ENCODE measurements at places on chromosomes 12 and 14.

- no peak for DNase-seq
Measured at GRCh38 chr12:100489251-100489820, 15.7 kb downstream of the NR1H4 start.

GRCh38 chr14:63398952-63399351 is 80.2 kb upstream of the GPHB5 start:
- no peak for DNase-seq

DNA sequence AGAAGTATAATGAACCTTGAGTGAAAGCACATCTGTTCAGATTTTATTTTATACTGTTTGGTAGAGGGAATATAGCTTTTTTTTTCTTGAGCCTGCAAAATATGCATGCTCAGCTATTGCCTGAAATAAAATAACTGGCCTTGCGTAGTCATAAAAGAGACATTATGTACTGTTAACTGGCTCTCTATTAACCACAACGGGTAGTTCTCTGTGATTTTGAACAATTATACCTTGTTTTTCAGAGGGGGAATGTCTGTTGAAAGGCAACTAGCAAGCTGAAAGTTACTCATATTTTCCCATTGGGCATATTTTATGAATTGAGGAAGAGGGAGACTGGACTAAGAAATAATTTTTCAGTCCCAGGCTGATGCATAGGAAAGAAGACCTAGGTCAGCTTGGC is 62.6 kb downstream of the FIGNL2 start:
- no peak for DNase-seq

GRCh38 chr14:56709201-56709600 is 101.1 kb downstream of the OTX2 start:
- DNase-seq, result no peak

DNA sequence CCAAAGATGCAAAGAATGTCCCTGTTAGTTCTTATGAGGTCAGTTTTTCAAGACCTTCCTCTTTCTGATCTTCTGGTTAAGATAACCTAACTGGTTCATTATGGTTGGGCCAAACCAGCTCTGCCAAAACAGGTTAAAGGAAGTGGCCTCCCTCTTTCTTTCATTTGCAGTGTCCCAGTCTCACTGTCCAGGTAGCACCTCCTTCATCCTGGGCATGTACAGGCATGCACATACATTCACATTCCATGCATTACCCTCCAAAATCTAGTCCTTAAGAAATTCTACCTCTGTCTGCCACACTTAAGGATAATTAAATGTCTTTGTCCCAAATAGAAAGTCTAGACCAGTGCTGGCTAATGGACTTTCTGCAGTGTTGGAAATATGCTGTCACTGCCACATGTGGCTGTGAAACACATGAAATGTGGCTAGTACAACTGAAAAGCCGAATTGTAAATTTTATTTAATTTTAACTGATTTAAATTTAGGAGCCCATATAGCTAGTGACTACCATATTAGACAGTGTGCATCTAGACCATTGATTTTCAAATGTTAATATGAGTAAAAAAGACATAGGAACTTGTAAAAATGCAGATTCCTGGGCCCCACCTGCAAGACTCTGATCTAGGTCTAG is 169.3 kb downstream of the PCNX1 start:
- no peak for DNase-seq

Measured in Right ventricle myocardium inferior (tissue), 1 donor.